Mammary epithelial cell (primary cell): ENCODE measurements at places on chromosomes 2 and 18. TPM values are rescaled to one million over a fixed set of nuclear protein-coding genes. Genes with fewer than 3 reads are reported as not detected.

TTC32 gene
- total RNA-seq, result 8.0 TPM

TOGARAM2 gene
- total RNA-seq, result not detected

DNA sequence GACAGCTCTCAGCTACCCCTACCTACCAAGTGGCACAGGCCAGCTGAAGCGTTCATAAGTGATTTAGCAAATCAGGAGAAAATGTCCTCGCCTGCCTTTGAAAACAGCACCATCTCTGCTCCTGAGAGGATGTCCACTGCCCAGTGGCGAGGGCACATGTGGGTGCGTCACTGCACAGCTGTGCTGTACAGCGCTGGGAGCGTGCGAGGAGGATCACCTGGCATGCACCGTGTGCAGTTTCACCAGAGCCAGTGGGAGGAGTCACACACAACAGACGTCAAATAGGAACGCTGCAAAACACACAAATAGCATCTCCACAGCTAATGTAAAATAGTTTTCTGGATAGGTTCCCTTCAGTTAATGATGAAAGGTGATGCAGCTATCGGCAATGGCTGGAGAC is 154.1 kb downstream of the HDAC4 start:
- peak; percentile 83 for DNase-seq

DNA sequence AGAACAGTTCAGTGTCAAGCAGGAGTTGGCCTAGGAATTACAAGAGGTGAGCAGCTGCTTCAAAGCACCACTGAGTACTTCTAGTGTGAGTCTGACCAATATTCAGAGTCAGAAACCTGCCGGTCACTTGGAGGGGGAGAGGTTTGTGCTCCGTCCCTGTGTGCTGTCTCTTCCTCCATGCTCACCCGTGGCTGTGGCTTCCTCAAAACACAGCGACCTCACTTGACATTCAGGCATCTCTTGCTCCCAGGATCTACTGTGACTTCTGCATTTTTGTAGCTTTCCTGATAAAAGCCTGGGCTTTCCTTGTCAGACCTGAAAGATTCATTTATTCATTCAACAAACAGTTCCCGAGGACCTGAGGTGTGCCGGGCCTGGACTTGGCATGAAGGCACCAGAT is 32.9 kb downstream of the TPRKB start:
- DNase-seq, result no peak

DNA sequence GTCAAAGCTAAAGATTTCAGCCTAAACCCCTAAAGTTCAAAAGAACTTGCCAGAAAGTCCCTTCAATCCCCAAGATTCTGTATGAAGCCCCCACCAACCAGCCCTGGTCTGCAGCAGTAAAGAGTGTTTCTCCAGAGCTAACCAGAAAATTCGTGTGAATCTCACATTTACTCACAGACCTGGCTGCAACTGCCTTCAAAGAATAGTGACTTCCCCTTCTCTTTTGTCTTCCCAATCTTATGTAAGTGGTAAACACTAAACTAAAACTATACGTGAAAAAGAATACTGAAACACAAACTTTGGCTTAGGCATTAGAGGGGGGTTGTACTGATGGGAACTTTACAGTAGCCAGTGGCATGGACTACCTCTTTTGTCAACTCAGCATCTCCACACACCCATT is 50.6 kb upstream of the SETBP1 start:
- no peak for DNase-seq

- DNase-seq, result no peak
These were observed 175.2 kb downstream of the TNS1 start for GRCh38 chr2:217827430-217828201.

DNA sequence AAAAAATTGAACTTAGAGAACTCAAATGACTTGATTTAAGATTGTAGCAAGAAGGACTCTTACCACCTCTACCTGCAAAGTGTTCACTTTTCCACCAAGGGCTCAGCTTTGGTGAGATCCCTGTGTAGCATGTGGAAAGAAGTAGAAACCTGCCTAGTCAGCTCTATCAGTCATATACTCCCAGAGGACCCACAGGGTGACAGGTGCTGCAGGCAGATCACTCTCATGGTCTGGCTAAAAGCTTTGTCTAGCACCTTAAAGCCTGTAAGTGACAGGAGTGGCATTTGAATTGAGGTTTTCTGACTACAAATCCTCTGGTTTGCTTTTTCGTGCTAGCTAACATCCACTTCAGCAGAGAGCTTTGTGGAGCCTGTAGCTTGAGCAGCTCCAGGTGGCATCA is 18.7 kb upstream of the NEMP2 start:
- DNase-seq, result no peak

GRCh38 chr2:20624884-20625485 is 25.9 kb downstream of the HS1BP3 start:
- DNase-seq, result no peak
